ENCODE measurements at places on chromosomes 16 and 17. TPM values are rescaled to one million over a fixed set of nuclear protein-coding genes. Genes with fewer than 3 reads are reported as not detected.

SLX4 gene
- 4.0 TPM for total RNA-seq

NPIPA3 gene
- 1.8 TPM for total RNA-seq

MPRIP gene
- 132 TPM for total RNA-seq

FN3KRP gene
- total RNA-seq = 18.2 TPM

HP gene
- 6.2 TPM for total RNA-seq

CNTNAP4 gene
- total RNA-seq = not detected

ITGAX gene
- total RNA-seq = 1.9 TPM

KCNJ2 gene
- total RNA-seq = 7.5 TPM

FAM20A gene
- 13.6 TPM for total RNA-seq

CFAP52 gene
- total RNA-seq = not detected

PRPSAP2 gene
- total RNA-seq = 28.3 TPM

IL21R gene
- total RNA-seq = 0.56 TPM

ITGAL gene
- 2.0 TPM for total RNA-seq

CCDC47 gene
- 50.6 TPM for total RNA-seq
